ENCODE measurements at places on chromosomes 1 and 21. TPM values are rescaled to one million over a fixed set of nuclear protein-coding genes. Genes with fewer than 3 reads are reported as not detected.

GRCh38 chr1:92340154-92340553 lies 41.3 kb downstream of the RPAP2 start:
- DNase-seq = no peak

DNA sequence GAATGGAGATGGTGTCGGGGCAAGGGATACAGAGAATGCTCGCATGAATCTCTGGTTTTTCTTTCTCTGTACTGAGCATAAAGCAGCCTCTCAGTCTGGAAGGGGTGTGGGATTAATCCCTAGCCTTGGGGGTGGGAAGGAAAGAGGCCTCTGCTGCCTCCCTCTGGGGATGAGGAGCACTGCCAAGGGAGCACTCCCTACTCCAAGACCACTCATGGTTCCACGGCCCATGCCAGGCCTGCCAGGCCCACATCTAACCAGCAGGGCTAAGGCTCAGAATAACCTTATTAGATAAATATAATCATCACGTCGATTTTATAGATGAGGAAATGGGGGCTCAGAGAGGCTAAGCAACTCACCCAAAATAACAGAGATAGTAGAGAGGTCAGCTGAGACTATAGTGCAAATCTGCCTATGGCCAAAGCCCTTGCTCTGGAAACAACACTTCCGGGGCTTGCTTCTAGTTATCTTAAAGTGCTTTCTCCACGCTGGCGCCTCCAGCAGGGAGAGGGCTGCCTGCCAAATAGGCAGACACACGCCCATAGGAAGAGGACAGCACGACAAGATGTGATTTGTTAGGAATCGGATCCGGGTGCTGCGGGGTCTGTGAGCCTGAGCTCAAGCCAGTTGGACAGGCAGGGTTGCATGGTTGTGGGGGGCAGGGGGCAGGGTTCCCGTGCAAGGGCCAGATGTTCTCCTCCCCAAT lies 522 bp downstream of the TEX35 start:
- no peak for DNase-seq

DNA sequence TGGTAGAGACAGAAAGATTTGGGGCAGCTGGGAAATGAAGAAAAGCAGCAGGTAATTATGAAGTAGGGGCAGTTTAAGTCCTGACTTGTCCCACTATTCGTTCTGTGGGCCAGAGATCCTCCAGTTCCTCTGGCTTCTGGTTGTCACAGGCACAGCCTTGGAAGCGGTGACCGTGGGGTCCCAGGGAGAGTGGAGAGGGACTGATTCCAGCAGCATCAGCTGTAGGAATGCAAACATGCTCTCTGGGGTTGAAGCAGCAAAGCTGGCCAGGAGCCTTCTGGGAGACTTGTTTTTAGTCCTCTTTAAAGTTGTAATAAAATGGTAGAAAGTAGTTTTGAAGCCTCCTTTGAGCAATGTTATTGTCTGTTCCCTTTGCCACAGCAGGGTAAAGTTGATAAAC lies 488.0 kb downstream of the LMO4 start:
- no peak for DNase-seq

DNA sequence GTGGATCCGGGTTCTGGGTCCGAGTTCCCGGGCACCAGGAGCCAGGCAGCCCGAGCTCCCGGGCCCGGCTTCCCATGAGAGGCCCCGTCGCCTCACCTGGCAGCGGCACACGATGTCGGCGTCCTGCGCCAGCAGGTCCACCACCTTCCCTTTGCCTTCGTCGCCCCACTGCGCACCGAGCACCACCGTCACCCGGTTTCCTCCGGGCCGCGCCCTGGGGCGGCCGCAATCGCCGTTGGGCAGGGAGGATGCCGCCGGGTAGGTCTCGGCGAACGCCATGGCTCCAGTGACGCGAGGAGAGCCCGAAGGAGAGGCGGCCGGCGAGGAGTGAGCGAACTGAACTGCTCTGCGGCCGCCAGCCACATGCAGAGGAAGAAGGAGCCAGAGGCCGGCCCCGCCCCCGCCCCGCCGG lies at the start of gene ADSS2:
TSS of gene ADSS2 (minus strand) at position 371 of the 412 bp plus-strand sequence. CDS start at position 279, 92 bp downstream.
- no peak for DNase-seq

DNA sequence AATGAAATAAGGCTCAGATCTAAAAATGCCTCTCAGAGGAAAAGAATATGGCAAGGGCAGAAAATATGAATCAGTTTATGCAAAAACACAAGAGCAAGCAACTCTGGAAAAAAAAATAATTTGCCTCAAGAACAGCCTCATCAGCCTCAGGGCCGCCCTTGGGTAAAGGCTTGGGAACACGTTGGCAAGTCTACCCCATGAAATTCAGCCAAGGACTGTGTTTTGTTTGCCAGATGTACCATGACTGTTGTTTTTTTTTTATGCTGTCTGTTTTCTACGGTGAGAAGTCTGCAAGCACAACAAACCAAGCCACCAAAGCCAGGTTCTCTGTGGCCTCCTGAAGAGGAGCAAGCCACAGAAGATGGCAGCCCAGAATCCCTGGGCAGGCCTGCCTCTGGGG lies 18.0 kb downstream of the HHIPL2 start:
- no peak for DNase-seq

DNA sequence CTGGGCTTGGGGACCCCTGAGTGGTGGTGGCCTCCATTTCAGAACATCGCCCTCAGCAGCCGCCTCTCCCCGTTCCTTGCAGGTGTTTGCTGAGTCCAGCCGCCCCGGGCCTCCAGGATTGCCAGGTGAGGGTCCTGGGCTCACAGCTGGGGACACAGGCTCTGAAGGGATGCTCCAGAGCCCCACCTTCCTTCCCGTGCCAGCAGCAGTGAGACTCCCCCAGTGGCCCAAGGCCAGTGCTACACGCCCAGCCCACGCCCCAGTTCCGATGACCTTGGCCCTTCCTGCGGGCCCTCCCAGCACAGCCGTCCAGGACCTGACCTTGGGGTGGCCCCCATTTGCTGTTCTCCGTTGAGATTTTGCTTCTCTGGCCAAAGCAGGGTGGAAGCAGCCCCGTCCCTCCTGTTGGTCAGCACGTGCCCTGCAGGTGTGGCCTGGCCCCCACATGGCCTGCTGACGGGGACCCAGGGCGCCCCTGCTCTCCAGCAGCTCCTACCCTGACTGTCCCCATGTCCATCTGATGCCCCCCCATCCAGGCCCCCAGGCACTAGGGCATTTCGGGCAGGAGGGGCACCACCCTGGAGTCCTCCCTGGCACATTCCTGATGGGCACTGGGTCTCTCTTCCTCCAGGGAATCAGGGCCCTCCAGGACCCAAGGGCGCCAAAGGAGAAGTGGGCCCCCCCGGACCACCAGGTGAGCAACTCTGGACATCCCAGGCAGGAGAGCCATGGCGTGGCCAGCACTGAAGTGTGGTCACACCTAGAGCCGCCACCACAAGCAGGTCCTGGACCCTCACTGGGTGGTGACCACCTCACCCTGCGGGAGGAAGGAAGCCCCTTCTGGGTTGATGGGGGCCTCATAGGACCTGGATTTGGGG lies 45.0 kb downstream of the SLC19A1 start:
- no peak for DNase-seq

GRCh38 chr1:184409011-184409410 lies 22.2 kb downstream of the C1orf21 start:
- no peak for DNase-seq

- DNase-seq = no peak
These were observed 6.8 kb upstream of the COL6A2 start for GRCh38 chr21:46091118-46091517.

- peak; percentile 40 for DNase-seq
These were observed at the start of gene ILDR2 for GRCh38 chr1:166975361-166976129. TSS of gene ILDR2 (minus strand) at chr1:166975540. CDS start at chr1:166975268, 272 bp downstream.

The FCN3 gene
- not detected for total RNA-seq

The RGS8 gene
- total RNA-seq = 0.05 TPM

The NBPF8 gene
- 19.6 TPM for total RNA-seq

The TCHH gene
- not detected for total RNA-seq

The KLHDC8A gene
- 0.36 TPM for total RNA-seq

The LCA5L gene
- total RNA-seq = 1.8 TPM

The OLIG2 gene
- 1.4 TPM for total RNA-seq

The DPT gene
- not detected for total RNA-seq

The LCE2A gene
- total RNA-seq = not detected
